GM10248 (cell line): ENCODE measurements at places on chromosomes 6 and 20.
A peak's percentile ranks its signal among the peaks of the same experiment; 100 is the strongest.

DNA sequence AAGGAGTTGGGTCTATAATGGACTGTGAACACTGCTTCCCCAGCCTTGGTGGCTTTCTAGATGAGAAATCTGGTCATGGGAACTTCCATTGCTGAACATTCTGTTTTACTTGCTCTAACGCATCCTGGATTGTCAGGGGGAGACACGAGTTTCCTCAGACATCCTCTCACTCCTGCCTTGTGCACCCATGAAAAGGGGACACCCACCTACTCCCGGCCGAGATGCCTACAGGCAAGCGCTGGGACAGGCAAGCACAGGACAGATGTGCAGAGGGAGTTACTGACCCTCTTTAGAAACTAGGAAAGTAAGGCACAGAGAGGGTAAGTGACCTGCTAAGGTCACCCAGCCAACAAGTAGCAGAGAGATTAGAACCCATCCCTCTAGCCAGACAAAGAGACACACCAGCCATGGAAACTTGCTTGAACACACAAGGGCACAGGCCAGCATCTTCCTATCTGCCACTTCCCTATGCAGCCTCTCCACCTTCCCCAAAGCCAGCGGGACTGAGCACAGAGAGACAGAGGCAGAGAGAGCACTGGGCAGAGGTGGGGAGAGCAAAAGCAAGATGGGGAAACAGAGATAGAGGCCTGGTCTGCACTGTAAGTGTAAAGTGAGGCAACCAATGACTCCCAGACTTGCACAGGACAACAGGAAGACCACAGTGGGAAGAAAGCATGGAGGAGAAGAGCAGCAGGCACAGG is 845 bp upstream of the SFTA2 start:
- DNase-seq: no peak

- no peak for DNase-seq
Measured at GRCh38 chr6:48032151-48032550, 78.8 kb downstream of the PTCHD4 start.

- no peak for DNase-seq
Measured at GRCh38 chr6:137879299-137879698, 12.2 kb downstream of the TNFAIP3 start.

DNA sequence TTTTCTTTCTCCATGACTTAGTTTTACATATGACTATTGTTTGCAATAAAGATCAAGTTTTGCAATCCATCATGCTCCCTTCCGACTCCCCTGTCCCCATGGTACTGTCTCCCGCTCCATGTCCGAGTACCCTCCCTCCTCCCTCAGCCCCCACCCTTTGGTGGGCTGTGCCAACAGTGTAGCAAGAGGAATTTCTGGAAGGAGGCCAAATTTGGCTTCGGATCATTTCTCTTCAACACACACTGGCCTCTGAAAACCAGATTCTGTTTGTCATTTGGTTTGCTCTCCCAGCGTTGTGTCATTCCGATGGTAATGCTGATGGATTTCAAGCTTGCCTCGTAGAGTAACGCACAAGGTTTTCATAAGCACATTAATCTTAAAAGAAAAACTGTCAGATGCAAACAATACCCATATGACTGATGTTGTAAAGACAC is 22.9 kb upstream of the PAX1 start:
- DNase-seq: no peak

DNA sequence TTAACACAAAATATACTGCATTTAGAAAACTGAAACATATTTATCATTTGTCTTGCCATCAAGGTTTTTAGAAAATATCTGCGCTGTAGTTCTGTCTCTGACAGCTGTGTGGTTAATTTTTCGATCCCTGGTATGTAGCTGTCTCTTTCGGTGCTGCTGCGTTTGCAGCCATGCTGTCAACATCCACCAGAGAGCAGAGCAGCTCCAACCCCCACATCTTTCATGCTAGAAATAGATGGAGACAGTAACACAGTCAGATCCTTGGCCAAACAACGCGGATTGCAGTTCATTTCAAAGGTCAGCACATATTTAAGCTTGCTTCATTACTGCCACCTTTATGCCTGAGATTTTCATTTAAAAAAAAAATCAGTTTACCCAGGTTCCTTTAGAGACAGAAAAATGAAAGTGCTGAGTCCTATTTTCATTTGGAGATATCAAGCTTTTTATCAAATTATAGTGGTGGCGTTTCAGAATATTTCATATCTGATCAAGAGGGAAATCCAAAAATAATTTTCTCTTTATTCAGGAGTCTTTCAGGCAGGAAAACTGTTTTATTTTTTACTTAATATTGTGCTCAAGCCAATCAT is 157.7 kb upstream of the MMS22L start:
- no peak for DNase-seq

DNA sequence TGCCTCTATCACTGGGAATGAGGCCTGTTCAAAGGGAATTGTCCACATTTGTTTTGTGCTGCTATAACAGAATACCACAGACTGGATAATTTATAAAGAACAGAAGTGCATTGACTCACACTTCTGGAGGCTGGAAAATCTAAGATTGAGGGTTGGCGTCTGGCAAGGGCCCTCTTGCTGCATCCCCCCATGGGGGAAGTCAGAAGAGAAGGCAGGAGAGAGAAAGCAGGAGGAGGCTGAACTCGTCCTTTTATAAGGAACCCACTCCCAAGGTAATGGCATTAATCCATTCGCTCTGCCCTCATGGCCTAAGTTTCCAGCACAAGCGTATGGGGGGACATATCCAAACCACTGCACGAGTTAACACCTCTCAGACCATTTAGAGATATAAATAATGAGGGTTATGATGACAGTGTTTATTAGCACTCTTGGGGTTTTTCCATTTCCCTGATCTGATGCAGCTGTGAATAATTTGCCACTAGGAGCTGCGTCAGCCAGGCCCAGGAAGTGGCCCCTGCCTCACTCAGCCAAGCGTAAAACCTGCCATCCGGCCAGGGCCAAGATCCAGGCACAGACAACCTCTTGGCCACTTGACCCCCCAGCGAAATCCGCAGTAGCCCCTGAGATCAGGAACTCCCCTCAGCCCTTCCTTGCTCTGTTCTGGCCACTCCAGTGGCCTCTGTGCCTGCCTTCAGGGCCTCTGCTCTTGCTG is 14.2 kb upstream of the SLCO4A1 start:
- peak; percentile 56 for DNase-seq

GRCh38 chr6:40338306-40338705 is 248.9 kb downstream of the LRFN2 start:
- no peak for DNase-seq

DNA sequence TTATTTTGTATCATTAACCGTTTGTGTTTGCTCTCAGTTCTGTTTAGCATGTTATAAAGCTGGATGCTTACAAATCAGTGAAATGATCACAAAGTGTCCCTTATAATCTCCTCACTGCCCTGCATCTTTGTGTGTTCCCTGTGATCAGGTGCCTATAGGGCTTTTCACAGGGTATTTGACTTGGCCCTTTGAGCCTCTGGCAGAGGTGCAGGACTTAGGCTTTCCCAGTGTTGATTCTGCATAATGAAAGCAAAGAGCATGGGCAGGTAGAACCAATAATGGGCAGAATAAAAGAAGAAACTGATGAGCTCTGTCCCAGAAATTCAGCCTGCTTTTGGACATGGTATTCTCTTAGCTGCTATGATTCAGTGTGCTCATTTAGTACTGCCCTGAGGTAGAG is 16.9 kb upstream of the PBOV1 start:
- no peak for DNase-seq

GRCh38 chr20:47275548-47275947 is 81.0 kb downstream of the ZMYND8 start:
- DNase-seq: no peak

DNA sequence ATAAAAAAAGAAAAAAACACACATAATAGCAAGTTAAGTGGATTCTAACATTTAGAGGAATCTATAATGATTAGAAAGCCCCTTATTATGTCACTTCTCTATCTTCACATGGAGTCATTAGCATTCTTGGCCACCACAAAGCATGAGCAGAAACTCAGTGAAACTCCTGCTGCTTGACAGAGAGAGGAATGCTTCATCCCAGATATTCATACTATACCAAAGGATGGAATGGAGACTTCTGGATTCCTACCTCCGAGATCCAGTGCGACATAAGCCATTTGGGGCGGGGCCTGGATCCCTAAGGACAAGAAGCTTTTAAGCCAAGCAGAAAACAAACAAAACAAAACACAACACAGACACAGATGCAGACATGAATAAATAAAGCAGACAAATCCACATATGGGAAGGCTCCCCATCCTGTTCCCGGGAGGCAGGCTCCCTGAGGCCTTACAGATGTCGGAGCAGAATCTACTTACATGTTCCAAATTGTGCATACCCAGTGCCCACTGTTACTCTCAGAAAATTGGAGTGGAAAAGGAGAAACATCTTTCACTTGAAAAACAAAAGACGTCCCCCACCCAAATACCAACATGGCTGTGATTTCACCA is 727.3 kb downstream of the MAFB start:
- no peak for DNase-seq

DNA sequence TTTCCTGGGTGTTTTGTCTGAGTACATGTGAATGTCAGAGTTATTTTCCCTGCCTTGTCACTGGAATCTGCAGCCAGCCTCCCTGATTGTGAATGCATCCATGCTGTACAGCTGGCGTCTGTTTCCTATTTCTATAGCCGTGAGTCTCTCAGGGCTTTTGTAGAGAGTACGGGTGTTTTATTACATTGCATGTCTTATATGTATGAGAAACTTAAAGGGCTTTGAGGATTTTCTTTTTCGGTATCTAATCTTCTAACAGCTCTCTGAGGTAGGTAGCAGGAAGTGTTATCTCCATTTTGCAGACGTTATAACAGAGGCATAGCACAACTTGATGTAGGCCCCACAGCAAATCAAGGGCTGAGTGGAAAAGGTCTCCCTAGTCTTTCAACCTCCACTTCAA is 272.9 kb downstream of the PRL start:
- DNase-seq: no peak

DNA sequence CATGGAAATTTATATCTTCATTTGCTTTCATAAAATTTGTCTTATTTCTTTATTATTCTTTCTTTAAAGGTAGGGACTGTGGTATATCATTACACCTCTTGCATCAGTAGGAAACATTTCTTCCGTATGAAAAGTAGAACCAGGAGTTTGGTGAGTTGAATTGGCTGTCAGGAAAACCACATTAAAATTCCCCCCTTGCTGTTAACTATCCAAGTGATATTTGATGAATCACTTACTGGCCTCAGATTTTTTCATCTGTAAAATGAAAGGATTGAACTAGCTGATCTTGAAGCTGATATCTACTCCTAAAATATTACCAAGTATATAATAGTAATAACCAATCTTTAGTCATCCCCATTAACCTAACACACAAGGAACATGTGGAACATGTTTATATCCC is 460.9 kb downstream of the GJA1 start:
- DNase-seq: no peak

DNA sequence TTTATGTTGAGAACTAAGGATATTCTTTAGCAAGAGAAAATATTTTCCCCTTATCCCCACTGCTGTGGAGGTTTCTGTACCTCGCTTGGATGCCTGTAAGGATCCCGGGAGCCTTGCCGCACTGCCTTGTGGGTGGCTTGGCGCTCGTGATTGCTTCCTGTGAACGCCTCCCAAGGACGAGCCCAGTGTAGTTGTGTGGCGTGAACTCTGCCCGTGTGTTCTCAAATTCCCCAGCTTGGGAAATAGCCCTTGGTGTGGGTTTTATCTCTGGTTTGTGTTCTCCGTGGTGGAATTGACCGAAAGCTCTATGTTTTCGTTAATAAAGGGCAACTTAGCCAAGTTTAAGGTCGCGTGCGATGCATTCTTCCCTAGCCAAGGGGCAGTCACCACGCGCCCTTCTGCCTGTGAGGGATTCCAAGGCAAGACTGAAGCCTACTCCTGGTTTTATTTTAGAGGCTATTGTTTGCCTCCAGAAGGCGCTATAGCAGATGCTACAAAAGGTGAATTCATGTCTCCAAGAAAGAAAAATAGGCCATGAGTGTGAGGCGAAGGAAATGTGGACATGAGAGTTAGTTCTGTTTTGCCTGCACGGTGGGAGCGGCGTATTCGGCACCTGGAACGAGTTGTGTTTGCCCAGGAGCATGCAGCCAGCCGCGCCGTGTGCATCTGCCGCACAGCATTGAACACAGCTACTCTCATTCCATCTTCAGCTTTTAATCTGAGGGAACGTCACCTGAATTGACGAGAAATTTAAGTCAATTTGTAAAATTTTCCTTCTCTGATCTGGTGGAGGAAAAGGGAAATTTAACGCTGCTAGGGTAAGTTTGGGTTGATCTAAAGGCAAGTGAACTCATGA is 40.3 kb upstream of the IRF4 start:
- no peak for DNase-seq

- DNase-seq: no peak
Measured at GRCh38 chr6:16907991-16908390, 146.7 kb upstream of the ATXN1 start.

DNA sequence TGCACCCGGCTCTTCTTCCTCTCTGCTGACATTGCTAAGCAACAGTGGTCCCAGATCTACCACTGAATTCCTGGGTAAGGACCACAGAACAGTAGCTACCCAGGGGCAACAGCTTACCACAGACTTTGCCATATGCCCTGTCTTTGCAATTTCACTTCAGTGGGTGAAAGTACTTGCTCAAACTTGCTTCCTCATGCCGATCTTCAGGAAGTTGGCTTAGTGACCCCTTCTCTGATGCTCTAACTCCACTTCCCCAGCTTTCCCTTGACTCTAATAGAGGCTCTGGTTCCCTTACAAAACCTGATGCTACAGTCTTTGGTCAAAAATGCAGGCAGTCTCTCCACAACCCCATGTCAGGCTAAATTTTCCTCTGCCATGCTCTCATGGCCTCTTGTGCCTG is 3.3 kb upstream of the TAAR5 start:
- DNase-seq: no peak

GRCh38 chr6:44264154-44265006 is 971 bp downstream of the NFKBIE start:
- peak; percentile 68 for DNase-seq

GRCh38 chr6:49721297-49721696 is 8.0 kb upstream of the CRISP2 start:
- DNase-seq: no peak

DNA sequence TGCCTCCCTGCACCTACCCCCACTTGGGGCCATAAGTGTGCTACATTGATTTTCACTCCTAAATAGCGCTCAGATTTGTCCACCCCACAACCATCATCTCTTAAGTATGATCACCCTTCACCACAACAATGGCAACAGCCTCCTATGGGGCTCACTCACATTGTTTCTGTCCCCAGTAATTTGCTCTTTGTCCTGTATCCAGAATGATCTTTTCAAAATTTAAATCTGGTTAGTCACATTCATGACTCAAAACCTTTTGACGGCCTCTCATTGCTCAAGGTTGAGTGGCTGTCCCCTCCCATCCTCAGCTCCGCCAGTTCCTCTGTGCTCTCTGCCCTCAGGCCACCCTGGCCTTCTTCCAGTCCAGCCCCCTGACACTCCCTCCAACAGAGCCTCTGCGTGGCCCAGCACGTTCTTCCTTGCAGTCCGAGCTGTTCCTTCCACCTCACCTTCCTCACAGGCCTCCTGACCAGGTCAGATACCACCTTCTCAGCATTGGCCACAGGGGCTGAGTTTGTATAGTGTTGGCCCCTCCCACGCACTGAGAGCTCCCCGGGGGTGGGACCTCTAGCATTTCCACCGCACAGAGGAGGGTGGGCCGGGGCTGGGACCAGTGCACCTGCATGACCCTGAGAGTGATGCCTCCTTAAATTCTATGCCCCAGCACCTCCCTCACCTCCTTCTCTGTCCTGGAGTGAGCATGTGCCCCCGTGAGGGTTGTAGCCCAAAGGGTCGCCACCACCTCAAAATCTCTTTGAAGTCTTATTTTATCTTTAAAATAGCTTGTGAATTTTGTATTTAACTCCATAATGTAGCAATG is 2.4 kb upstream of the PPP1R3G start:
- DNase-seq: no peak

GRCh38 chr20:25038591-25039015 is 19.3 kb downstream of the ACSS1 start:
- DNase-seq: no peak

- no peak for DNase-seq
Measured at GRCh38 chr20:57586370-57586793, 25.5 kb downstream of the PCK1 start.
